ENCODE measurements at places on chromosomes 1 and 21.

- no peak for DNase-seq
Measured at GRCh38 chr1:204872262-204872881, 1.7 kb downstream of the NFASC start.

GRCh38 chr1:33957854-33958253 lies 94.0 kb downstream of the HMGB4 start:
- no peak for DNase-seq

- DNase-seq: no peak
Measured at GRCh38 chr1:94986783-94987182, 59.9 kb upstream of the CNN3 start.

DNA sequence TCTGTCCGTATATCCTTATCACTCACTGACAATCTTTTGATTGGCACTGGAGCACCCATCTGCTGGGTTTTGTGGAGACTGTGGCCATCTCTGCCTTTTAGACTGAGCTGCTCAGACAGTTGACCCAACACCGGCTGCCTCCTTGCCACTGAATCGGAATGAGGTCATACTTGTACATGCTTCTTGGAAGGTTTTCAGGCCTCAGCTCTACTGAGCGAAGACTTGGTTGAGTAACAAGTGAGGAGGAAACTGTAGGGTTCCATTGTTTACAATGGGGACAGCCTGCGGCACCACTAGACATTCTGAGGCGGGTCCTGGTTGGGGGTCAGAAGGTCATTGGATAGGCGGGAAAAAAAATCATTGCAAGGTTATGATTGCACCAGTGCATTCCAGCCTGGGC lies 320.3 kb downstream of the KIF26B start:
- no peak for DNase-seq

DNA sequence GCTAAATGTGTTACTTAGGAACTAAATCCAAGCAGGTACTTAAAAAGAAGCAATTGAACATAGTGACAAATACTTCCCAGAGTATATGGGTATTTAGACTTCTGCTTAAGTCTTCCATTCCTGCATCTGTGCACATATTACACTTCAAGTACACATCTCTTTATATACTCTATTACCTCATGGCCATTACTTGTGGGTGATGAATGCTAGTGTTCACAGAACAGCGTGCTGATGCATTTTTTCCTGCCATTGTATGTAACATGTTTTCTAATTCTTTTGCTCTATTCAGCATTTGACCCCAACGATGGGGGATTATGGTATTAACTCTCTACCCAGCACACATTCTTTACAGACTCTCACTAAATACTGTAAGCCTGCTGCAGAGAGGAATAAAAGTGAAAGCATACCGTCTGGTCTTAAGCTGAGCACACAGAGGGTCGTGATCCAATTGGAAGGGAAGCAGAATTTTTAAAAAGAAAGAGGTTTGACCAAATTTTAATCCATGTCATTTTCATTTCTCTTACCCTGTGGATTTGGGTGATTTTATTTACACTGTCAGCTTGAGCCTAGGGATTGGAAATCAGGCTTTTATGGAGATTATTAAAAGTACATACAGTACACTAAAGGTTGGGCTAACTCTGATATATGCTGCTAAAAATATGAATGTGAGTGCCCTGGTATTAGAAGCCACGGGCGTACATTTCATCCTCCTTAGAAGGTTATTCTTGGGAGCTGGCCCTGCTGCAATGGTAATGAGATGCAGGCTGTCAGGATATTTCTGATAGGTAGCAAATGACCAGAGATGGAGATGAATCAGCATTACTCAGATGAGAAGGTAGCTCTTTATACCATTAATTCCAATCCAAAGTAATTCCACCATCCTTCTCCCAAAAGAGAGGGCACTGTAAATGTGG lies 95.5 kb upstream of the PROX1 start:
- no peak for DNase-seq

GRCh38 chr1:152886758-152887409 lies 8.8 kb downstream of the SMCP start:
- DNase-seq: no peak

- DNase-seq: no peak
Measured at GRCh38 chr1:232291681-232292080, 338.3 kb downstream of the SIPA1L2 start.

GRCh38 chr21:45590246-45590725 lies 48.0 kb upstream of the SLC19A1 start:
- DNase-seq: peak; percentile 83

- no peak for DNase-seq
Measured at GRCh38 chr1:46817814-46818213, 19.0 kb downstream of the CYP4B1 start.

GRCh38 chr21:35818597-35818996 lies 241.7 kb downstream of the SETD4 start:
- no peak for DNase-seq

DNA sequence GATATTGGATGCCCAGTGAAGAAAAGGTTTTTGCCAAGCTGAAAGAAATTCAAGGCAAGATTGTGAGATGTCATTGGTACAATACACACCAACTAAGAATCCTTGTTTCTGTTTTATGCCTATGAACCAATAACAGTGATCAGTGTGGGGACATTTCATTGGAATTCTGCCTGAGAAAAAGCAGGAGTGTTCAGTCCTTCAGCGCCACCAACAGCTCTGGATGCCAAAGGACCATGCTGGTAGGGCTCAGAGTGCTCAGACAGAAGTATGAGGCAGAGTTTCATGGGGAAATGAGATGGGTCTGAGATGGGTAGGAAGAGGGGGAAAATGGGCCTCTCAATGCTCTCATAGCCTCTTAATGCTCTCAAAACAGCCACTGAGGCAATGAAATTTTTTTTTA lies 56.5 kb downstream of the GABPA start:
- DNase-seq: no peak

DNA sequence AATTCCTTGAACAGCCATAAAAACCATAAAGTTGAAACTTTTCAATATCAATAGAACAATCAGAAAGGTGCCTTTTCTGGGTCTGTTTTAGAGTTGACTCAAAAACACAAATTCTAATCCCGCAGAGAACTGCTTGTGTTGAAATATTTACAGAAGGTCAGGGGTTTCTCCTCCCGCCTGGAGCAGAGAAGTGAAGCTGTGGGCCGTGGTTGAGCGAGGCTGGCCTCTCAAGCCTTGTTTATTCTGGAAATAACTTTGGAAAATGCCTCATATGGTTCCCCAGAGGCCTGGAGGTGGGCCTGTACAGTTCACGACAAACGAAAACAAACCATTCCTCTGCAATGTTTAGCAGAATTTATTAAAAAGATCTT lies 90.8 kb upstream of the ERRFI1 start:
- no peak for DNase-seq

DNA sequence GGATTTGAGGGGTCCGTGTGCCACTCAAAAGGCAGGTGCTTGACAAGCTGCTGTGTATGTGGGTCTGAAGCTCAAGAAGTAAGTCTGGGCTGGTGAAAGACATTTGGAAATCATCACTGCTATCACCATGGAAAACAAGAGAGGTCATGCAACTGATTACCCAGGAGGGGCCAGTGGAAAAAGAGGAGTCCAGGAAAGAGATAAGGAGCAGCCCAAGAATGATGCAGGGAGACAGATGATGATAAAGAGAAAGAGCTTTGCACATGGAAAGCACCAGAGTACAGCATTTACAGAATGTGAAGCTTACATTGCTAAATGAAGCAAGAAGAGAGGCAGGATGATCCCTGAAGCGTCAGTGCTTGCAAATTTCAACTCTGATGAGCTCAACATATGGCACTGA lies 203.2 kb downstream of the SETD4 start:
- DNase-seq: no peak

- no peak for DNase-seq
Measured at GRCh38 chr1:40627987-40628902, 37.2 kb downstream of the RIMS3 start.

DNA sequence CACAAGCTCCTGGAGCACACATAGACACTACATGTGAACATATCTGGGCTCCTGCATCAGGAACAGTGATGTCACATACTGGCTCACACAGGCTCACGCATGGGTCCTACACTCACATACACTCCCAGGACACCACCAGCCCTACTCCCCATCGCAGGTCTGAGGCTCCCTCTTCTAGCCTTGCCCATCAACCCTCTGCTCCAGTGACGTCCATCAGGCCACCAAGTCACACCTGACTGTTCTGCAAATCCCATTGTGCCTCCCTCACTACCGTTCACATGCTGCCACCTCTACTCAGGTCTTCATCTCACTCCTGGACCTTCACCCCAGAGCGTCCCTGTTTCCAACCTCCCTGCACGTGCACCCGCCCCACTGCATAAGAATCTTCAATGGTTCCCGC lies 18.1 kb downstream of the TFAP2E start:
- DNase-seq: no peak

- DNase-seq: no peak
Measured at GRCh38 chr21:27371115-27371974, 404.5 kb upstream of the ADAMTS5 start.

- peak; percentile 27 for DNase-seq
Measured at GRCh38 chr1:38474738-38475623, 384.6 kb downstream of the RRAGC start.

GRCh38 chr1:181081395-181081794 lies 7.1 kb upstream of the IER5 start:
- no peak for DNase-seq

DNA sequence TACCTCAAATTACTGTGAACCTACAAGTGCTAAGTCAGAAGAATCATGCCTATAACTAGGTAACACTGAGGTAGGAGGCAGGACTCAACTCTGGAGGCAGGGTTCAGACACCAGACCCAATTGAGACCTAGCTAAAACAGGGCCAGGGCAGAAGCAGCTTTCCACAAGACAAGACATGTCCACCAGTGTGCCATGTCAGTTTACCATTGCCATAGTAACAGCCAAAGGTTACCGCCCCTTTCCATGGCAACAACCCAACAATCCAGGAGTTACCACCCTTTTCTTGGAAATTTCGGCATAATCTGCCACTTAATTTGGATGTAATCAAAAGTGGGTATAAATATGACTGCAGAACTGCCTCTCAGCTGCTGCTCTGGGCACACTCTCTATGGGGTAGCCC lies 432.3 kb downstream of the DPYD start:
- DNase-seq: no peak

GRCh38 chr1:4433075-4433474 lies 221.3 kb upstream of the AJAP1 start:
- no peak for DNase-seq

GRCh38 chr1:233513431-233513830 lies 100.5 kb upstream of the KCNK1 start:
- no peak for DNase-seq

- peak; percentile 47 for DNase-seq
Measured at GRCh38 chr1:151984313-151984956, 9.2 kb downstream of the S100A10 start.

- no peak for DNase-seq
Measured at GRCh38 chr1:1074631-1075147, 583 bp upstream of the RNF223 start.

GRCh38 chr1:167328816-167329483 lies 108.3 kb downstream of the POU2F1 start:
- no peak for DNase-seq

GRCh38 chr1:147496571-147497210 lies 44.6 kb upstream of the BCL9 start:
- DNase-seq: no peak

- DNase-seq: no peak
Measured at GRCh38 chr1:28540651-28541050, 12.2 kb upstream of the TRNAU1AP start.

- DNase-seq: no peak
Measured at GRCh38 chr1:53896635-53897229, 2.7 kb downstream of the DIO1 start.

DNA sequence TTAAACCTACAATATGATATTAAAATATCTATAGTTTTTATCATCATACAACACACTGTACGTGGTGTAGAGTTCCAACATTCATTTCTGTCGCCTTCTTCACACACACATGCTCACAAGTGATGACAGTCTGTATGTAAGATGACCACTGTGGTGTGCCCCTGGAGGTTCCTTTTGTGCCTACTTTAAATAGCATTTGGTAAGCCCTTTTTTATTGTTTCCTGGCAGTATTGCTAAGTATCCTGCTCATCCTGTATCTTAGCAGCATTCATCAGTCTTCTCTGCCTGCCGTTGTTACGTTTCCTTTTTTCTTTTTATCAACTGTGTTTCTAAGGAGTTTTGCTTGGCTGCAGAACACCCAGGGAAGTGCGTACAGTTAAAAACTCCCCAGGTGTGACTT lies 231.4 kb downstream of the CHRM3 start:
- DNase-seq: no peak

- no peak for DNase-seq
Measured at GRCh38 chr1:30472526-30472925, 250.9 kb downstream of the MATN1 start.

DNA sequence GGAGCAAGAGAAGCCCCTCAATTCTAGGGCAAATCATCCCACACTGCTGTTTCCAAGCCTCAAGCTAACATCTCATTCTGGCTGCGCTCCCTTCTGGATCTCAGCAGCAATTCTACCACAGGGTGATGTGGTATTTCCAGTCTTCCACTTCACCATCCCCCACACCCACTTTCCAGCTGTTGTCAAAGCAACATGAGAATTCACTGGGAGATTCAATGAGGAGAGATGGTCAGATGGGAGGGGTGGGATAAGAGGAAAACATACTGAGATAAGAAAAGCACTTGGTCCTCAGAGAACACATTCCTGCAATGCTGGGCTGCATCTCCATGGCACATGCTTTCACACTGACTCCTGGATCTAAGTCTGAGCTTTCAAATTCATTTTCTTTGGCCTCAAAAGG lies 47.3 kb upstream of the LRRC52 start:
- no peak for DNase-seq

GRCh38 chr1:99737016-99737415 lies 29.4 kb downstream of the FRRS1 start:
- no peak for DNase-seq

- no peak for DNase-seq
Measured at GRCh38 chr1:207172321-207172720, 68.3 kb downstream of the C4BPA start.

GRCh38 chr1:110763149-110763548 lies 88.4 kb upstream of the KCNA3 start:
- no peak for DNase-seq

- DNase-seq: no peak
Measured at GRCh38 chr1:16237343-16237830, 404 bp upstream of the CPLANE2 start.

DNA sequence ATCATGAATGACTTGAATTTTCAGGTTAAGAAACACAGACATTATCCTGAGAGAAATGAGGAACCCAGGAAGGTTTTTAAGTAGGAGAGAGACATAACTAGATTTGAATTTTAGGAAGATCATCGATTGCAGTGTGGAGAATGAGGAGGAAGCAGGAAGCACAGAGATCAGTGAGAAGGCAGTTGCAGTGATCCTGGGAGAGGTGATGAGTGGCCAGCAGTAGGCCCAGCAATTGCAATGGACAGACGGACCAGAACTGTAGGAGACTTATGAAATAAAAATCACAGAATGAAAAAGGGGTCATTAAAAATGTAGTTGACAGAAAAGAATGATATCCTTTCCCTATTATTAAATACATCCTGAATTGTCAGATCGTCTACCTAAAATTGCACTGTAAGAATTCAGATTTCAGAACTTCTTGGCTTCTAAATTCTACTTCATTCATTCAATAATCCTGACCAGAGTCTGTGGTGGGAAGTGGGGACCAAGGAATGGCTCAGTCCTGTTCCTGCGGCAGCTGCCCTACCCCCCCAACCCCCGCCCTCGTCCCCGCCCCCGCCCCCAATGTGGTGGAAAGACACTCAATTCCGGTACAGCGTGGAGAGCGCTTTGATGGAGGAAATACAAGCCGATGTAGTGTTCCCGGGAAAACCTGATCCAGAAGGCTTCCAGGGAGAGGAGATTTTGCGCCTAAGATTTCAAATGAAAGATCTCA lies 35.1 kb downstream of the SLC2A1 start:
- no peak for DNase-seq

Measured in activated naive CD4-positive, alpha-beta T cell treated with anti-CD3 and anti-CD28 coated beads, Interleukin-2, amount 10 ng/mL, durations not matched to agents 7 days and 5 days (primary cell).